ENCODE measurements at places on chromosomes 11 and 22. TPM values are rescaled to one million over a fixed set of nuclear protein-coding genes. Genes with fewer than 3 reads are reported as not detected.

The MRPL49 gene
- 48.5 TPM for total RNA-seq

GRCh38 chr22:41642331-41643110 lies 21.4 kb downstream of the XRCC6 start:
- peaks cover 11% of the 10 kb centered on the region for H3K36me3 ChIP-seq
- H3K4me1 ChIP-seq, result no peaks in the 10 kb centered on the region
- DNase-seq, result no peak
- H3K27ac ChIP-seq, result no peak overlapping the region
- no peak overlapping the region for H3K4me3 ChIP-seq

DNA sequence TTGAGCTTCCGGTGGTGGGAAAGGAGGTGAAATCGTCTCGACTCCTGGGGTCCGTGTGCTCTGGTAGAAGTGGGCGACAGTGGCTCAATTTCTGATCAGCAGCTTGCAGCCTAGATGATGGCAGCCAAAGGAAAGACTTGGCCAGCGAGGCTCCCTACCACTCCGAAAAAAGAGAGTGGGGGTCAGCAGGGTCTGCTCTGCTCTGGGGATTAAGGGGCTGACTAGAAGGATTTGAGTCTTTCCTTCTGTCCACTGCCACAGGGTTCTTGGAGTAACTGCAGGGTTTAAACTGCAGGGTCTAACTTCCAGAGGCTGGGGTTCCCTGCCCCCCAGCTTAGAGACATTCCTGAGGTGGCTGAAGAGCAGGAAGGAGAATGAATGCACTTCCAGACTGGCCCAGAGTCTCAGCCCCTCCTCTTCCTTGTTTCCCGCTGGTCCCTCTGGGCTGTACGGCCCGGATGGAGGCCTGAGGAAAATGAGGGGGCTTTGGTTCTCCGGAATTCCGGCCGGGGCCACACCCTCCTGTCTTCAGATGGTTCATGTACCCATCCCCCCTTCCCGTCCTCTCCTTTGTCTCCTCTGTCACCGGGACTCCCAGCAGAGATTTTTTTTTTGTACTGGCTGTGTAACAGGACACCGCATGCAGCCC lies 907 bp downstream of the SERPINH1 start:
- DNase-seq, result no peak
- peak overlapping the region; percentile 84 for H3K4me3 ChIP-seq
- no peak overlapping the region for H3K27ac ChIP-seq
- no peaks in the 10 kb centered on the region for H3K27me3 ChIP-seq
- no peaks in the 10 kb centered on the region for H3K36me3 ChIP-seq

DNA sequence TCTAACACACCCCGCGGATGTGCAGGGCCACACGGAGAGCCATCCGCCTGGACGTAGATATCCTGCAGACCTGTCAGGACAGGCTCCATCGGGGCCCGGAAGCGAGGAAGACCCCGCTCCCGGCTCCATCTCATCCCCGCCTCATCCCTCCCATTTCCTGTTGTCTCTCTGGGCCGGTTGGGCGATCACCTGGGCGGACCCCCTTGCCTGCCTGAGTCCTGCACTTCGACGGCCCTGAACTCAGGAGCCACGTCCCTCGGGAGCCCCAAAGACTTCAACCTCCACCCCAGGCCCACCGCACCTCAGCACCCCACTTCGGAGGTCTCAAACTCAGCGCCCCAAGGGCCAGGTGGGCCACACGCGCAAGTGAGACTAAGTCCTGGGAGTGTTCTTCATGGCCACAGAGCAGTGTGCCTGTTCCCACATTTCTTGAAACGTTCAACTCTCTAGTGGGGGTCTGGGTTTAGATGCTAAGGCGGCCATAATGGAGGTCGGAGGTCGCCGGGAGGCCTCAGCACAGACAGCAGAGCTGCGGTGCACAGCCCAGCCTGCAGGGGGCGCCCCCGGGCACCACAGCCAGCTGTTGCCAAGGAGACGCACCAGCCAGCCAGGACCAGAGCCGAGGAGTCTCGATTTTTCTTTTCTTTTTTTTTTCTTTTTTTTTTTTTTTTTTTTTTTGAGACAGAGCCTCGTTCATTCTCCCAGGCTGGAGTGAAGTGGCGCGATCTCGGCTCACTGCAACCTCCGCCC lies 26.0 kb upstream of the FADD start:
- no peak overlapping the region for H3K4me3 ChIP-seq
- no peaks in the 10 kb centered on the region for H3K27me3 ChIP-seq
- no peaks in the 10 kb centered on the region for H3K36me3 ChIP-seq
- H3K27ac ChIP-seq, result no peak overlapping the region
- peak; percentile 37 for DNase-seq

DNA sequence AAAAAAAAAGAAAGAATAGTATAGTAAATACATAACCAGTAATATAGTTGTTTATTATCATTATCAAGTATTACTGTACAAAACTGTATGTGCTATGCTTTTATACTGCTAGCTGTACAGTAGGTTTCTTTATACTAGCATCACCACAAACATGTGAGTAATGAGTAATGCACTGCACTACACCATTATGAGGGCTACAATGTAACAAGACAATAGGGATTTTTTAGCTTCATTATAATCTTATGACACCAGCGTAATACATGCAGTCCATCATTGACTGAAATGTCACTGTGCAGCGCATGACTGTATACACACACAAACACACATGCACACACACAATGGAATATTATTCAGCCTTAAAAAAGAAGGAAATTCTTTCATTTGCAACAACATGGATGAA lies 111.5 kb upstream of the ZBED5 start:
- DNase-seq, result no peak
- H3K27me3 ChIP-seq, result no peaks in the 10 kb centered on the region

DNA sequence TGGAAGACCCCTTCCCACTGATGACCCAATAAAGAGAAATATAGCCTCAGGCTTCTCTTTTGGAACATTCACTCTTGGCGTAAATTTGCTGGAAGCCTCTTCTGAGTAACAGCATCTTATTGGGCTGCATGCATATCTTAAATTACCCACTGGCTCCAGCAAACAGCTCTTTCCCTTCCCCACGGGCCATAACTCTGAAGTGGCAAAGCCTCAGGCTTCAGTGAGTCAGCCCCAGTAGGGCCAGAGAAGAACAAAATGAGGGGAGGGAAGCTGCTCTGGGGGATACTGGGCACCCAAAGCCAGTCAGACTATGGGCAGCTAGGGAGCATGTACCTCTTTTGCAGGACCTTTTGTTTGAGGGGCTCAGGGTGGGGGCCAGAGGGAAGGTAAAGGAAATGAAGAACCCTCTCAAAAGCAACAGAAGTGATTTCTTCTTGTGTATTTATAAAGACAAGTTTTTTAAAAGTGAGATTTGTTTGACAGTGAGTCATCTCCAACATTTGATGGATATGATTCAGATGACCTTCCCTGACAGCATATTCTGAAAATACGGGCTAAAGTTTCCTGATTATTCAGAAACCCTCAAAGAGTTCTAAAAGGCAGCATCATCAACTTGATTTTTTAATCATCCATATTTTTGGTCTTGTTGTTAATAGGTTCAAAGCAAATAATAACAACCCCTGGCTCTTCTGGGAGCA lies 203.4 kb downstream of the KIF18A start:
- H3K36me3 ChIP-seq, result no peaks in the 10 kb centered on the region
- no peak overlapping the region for H3K4me3 ChIP-seq
- H3K27me3 ChIP-seq, result no peaks in the 10 kb centered on the region
- DNase-seq, result no peak

The PIWIL4 gene
- 0.67 TPM for total RNA-seq

GRCh38 chr11:127118811-127119210 lies 118.2 kb upstream of the KIRREL3 start:
- H3K27me3 ChIP-seq, result no peaks in the 10 kb centered on the region
- no peaks in the 10 kb centered on the region for H3K4me1 ChIP-seq
- H3K36me3 ChIP-seq, result no peaks in the 10 kb centered on the region
- H3K27ac ChIP-seq, result no peak overlapping the region

DNA sequence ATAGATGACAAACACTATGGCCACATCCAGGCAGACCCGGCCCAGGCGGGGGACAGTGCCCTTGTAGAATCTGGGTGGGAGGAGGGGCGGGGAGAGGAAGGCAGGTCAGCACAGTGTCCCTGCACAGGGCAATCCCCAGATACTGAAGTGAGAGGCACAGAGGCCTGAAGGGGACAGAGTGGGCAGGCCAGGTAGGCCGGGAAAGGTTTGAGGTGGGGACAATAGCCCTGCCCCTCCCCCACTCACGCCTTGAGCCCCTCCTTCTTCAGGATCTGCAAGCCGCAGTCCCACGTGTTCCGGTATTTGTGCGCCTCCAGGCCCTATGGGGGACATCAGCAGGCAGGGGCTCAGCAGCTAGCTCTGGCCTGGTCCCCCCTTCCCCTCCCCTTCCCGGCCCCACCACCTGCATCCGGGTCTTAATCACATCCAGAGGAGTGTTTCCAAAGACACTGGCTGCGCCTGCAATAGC lies 2.3 kb downstream of the SLC25A1 start:
- H3K4me3 ChIP-seq, result no peak overlapping the region
- H3K27ac ChIP-seq, result no peak overlapping the region
- peaks cover 4% of the 10 kb centered on the region for H3K36me3 ChIP-seq
- no peaks in the 10 kb centered on the region for H3K27me3 ChIP-seq

The KCNK7 gene
- total RNA-seq, result 3.9 TPM

The MS4A6A gene
- total RNA-seq, result 0.80 TPM

- no peak overlapping the region for H3K27ac ChIP-seq
- no peak for DNase-seq
- no peak overlapping the region for H3K4me3 ChIP-seq
- H3K4me1 ChIP-seq, result no peaks in the 10 kb centered on the region
- H3K27me3 ChIP-seq, result no peaks in the 10 kb centered on the region
Observed at GRCh38 chr11:8059571-8060011, 21.4 kb upstream of the TUB start.

The LGALS12 gene
- not detected for total RNA-seq

DNA sequence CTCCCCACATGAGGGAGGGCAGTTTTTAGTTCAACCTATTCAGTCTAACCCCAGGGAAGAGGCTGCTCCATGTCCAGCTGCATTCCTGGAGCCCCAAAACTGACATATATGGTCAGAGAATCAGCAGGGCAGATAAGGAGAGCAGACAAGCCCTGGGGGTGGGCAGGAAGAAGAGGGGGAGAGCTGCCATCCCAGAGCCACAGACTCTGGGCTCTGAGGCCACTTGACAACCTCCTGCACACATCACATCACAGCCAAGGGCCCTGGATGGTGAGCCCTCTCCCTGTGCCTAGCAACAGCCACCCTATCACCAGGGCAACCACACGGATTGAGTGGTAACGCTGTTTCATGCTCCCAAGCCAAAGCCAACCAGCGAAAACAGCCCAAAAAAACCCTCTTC lies 3.1 kb downstream of the ARHGAP1 start:
- no peaks in the 10 kb centered on the region for H3K27me3 ChIP-seq
- peaks cover 5% of the 10 kb centered on the region for H3K36me3 ChIP-seq
- H3K4me1 ChIP-seq, result peaks cover 26% of the 10 kb centered on the region
- no peak for DNase-seq

The VPREB3 gene
- total RNA-seq, result 73.0 TPM

GRCh38 chr11:63802637-63803414 lies 10.4 kb upstream of the SPINDOC start:
- H3K4me3 ChIP-seq, result no peak overlapping the region
- H3K27me3 ChIP-seq, result peaks cover 3% of the 10 kb centered on the region
- H3K36me3 ChIP-seq, result no peaks in the 10 kb centered on the region
- no peaks in the 10 kb centered on the region for H3K4me1 ChIP-seq

GRCh38 chr11:45182902-45183301 lies 36.5 kb downstream of the PRDM11 start:
- peaks cover 8% of the 10 kb centered on the region for H3K4me1 ChIP-seq
- H3K27me3 ChIP-seq, result no peaks in the 10 kb centered on the region
- DNase-seq, result no peak
- H3K36me3 ChIP-seq, result no peaks in the 10 kb centered on the region

DNA sequence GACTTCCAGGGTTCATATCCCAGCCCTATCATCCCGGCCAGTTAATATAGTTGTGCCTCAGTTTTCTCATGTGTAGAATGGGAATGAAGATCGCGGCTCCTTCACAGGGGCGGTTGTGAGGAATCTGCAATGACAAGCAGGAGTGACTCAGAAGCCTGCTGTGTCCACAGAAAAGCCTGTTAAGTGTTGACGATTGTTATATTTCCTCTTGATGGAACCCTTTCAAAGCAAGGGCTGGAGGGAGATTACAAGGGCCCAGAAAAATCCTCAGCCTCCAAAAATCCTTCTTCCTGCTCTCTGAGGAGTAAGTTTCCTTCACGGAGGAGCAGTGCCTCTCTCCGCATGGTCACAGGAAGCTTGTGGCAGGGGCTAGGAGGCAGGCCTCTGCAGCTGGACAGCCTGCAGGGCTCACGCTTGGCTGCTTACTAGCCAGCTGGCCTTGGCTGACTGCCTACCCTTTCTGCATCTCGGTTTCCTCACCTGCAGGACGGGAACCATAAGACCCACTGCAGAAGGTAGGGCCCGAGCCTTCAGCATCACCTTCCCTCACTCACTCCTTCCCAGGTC lies 63.4 kb downstream of the CACNG2 start:
- H3K27me3 ChIP-seq, result peaks cover 9% of the 10 kb centered on the region
- no peaks in the 10 kb centered on the region for H3K36me3 ChIP-seq
- H3K4me1 ChIP-seq, result no peaks in the 10 kb centered on the region
- DNase-seq, result no peak
- H3K27ac ChIP-seq, result no peak overlapping the region

DNA sequence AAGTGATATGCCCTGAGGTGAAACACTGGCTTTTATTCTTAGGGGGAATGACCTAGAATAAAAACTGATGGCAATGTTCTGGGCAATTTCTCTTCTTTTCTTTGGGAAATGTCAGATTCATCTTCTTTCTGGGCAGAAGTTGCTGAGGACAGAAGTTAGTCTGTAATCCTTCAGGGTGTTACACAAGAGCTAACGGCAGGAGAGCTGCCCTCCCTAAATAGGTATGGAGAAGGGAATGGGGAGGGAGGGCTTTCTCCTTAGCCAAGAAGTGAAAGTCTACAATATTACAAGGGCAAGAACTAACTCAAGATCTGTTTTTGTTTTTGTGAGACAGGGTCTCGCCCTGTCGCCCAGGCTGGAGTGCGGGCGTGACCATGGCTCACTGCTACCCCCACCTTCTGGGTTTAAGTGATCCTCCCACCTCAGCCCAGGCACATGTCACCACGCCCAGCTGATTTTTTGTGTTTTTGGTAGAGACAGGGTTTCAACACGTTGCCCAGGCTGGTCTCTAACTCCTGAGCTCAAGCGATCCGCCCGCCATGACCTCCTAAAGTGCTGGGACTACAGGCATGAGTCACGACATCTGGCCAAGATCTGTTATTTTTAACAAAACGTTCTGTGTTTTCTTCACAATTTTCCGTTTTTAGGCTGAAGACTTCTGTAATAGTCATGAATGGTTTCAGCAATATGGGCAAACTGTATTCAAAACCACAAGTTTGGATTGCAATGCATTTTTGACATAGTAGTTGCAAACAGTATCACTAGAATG lies 7.2 kb downstream of the PIWIL4 start:
- no peak overlapping the region for H3K4me3 ChIP-seq
- no peaks in the 10 kb centered on the region for H3K4me1 ChIP-seq
- H3K27me3 ChIP-seq, result no peaks in the 10 kb centered on the region
- DNase-seq, result no peak
- no peak overlapping the region for H3K27ac ChIP-seq
- no peaks in the 10 kb centered on the region for H3K36me3 ChIP-seq

DNA sequence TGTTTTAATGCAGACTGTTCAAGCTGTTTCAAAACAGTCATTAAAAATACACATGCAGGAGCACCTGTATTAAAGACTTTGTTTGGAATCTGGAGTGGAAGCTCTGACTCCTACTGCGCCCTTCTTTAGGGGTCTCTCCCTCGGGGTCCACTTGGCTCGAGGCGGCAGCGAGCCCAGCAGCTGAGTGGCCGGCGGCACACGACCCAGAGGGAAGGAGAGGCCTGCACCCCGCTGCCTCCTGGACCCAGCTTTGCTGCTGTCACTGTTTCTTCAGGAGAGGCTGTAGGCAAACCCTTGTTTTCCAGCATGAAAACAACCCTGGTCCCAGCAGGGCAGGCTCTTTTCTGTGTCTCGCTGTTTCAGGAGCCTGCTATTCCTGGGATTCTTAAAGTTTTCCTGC lies 29.2 kb downstream of the MUC6 start:
- H3K27me3 ChIP-seq, result no peaks in the 10 kb centered on the region
- H3K4me3 ChIP-seq, result no peak overlapping the region
- no peaks in the 10 kb centered on the region for H3K36me3 ChIP-seq
- DNase-seq, result no peak
